ENCODE measurements at places on chromosomes 1 and 21.
A peak's percentile ranks its signal among the peaks of the same experiment; 100 is the strongest.

GRCh38 chr1:51669272-51669671, 52.4 kb downstream of the OSBPL9 start:
- no peak for DNase-seq

DNA sequence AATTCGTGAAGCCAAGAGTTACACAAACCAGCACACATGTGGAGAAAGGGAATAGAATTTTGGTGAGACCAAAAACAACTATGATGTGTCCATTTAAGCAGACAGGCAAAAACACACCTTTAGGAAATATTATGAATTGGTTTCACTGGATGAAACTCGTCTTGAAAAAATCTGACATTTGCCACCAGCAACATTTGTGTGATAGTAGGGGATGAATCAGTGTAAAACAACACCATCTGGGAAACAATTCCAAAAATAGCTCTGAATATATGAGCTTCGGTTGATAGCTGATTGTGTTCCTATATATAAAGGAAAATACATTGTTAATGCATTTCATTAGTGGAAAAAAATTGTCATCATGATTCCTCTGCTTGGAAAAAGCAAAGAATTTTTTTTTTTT, 327.8 kb downstream of the PAPPA2 start:
- DNase-seq = no peak

- no peak for DNase-seq
These were observed 95.9 kb downstream of the PTPN14 start for GRCh38 chr1:214455479-214455878.

- peak; percentile 82 for DNase-seq
These were observed 20.2 kb downstream of the NUAK2 start for GRCh38 chr1:205301205-205301821.

DNA sequence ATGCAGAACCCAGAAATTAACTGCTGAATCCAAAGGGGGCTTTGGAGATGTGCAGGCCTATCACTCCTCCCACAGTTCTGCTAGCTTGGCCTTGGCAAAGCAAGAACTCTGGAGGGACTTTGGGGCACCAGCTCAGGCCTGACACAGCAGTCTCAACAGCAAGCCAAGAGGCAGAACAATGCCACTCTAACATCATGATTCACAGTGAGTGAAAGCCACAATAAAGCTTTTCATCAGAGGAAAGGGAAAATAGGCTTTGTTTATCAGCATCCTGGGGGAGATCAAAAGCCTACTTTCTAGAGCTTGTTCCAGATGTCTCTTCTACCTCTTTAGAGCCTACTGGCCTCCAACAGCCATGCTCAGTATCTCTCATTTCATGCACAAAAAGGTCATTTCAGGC, 283.4 kb downstream of the KCNH1 start:
- no peak for DNase-seq

- no peak for DNase-seq
These were observed 1594.3 kb downstream of the PLA2G4A start for GRCh38 chr1:188423073-188423472.

DNA sequence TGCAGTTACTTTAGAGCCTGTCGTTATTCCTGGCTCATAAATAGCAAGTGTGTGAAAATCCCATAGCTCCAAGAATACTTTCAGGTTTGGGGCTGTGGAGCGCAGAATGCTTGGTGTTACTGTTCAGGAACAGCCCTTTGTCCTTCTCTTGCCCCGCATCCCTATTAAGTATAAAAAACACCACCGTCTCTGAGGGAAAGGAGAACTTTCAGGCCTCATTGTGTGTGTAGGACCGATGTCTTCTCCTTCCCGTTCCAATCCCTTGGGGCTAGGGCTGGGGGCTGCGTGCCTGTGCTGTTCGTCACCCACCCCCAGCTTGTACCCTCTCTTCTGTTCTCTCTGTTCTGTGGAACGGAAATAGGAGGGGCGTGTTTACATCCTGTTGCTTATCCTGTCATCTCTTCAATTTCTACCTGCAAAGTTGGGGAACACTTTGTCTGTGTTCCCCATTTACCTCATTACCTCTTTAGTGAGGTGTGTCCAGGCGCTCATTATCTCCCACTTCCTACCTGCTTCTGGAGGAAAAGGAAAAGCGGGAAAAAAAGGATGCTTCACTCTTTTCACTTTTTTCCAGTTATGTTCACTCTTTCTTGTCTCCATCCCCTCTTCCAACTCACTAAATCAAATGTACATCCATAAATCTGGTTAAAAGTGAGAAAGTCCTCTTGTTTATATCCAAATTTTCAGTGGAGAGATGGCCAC, 788 bp upstream of the TXNIP start:
- no peak for DNase-seq

- DNase-seq = no peak
These were observed 40.1 kb downstream of the DSTYK start for GRCh38 chr1:205171369-205171768.

- no peak for DNase-seq
These were observed 210.4 kb upstream of the RUNX1 start for GRCh38 chr21:35259457-35259856.

GRCh38 chr1:217681806-217682205, 50.7 kb downstream of the SPATA17 start:
- DNase-seq = no peak

GRCh38 chr1:203675596-203676347, 49.1 kb downstream of the ATP2B4 start:
- DNase-seq = no peak

DNA sequence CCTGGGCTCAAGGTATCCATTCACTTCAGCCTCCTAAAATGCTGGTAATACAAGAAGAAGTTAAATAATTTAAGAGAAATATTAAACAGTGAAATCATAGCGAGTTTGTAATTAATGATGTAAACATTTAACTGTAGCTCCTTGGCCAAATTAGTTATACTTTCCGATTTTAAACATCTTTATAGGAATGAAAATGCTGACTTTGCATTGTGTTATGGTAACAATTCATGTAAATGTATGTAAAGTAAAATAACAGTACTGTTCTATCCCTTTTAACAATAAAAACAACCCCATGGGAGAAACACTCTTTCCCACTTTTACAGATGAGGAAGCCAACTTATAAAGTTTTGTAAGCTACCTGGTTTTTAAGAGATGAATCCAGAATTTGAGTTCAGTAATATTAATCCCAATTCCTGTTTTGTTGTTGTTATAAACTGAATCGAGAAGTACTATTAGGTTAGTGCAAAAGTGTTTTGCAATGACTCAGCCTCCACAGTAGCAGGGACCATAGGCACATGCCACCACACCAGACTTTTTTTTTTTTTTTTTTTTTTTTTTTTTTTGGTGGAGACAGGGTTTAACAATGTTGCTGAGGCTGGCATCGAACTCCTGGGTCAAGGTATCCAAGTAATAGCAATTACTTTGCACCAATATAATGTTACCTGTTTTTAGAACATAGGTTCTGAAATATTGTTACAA, 1360.4 kb downstream of the BRINP3 start:
- no peak for DNase-seq

- DNase-seq = no peak
These were observed 7.7 kb downstream of the ITPKB start for GRCh38 chr1:226731257-226731893.

DNA sequence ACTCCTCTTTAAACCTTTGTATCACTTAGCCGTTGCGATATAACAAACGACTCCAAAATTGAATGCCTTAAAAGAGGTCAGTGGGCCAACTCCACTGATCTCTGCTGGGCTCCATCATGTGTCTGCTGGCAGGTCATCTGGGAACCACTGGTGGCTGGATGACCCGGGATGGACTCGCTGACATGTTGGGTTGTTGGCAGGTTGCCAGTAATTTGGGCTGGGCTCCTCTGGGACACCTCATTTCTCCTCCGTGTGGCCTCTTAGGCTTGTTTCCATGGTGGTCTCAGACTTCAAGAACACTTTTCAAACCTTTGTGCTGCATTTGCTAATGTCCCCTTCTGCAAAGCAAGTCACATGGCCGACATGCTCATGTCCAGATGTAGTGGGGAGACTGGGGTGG, 139.3 kb upstream of the POU3F1 start:
- no peak for DNase-seq

- no peak for DNase-seq
These were observed 8.5 kb upstream of the MTMR11 start for GRCh38 chr1:149945206-149945605.

DNA sequence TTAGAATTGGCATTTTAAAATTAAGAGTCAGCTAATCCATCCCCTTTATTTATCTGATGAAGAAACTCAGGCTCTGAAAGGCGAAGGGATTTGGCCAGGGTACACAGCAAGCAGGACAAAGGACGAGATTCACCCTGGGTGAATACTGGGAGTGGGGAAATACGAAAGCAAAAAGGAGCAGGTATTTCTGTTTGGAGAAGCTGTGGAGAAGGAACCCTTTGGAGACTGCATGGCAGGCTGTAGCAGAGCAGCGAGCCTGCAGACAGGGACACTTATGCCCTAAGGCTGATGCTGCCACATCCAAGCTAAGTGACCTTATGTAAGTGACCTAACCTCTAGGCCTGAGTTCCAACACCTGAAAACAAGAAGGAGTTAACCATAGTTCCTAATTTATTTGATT, 207.2 kb upstream of the C1orf87 start:
- no peak for DNase-seq

- DNase-seq = no peak
These were observed 1287.3 kb upstream of the ADGRL4 start for GRCh38 chr1:80293818-80294217.

GRCh38 chr1:100734676-100735075, 15.1 kb downstream of the VCAM1 start:
- DNase-seq = peak; percentile 8

GRCh38 chr1:59013928-59014279, 230.1 kb upstream of the JUN start:
- no peak for DNase-seq

DNA sequence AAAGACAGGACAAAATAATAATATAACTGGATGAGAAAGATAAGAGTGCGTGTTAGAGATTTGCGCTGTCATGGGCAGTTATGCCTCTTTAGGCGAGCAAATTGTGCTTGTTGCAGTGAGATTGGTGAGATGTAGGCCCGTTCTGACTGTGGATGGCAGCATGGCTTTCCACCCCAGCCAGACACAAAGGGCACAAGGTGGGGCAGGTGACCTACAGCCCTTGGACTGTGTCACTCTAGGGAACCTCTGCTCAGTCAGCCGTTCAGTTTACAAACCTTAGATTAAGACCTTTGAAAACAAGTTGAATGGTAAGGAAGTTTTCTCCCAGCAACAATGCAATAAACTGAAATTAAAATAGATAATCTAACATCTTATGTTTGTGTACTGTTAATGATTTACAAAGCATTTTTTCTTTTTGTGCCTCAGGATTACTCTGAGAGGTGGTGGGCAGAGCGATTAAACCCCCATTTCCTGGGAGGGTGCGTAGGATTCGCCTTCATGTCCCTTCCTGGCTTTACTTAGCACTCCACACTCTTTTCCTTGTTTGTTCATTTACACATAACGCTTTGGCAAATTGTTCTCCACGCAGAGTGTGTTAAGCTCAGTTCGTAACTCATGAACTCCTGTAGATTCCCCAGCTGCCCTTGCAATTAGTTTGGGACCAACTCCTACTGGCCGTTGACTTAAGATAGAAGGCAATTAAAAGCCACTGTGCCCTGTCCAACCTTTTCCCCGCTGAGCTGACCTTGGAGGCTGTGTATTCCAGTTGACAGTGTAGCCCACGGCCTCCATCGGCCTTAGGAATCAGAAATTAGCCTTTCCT, 58.1 kb upstream of the IGSF5 start:
- DNase-seq = no peak

- DNase-seq = no peak
These were observed 8.7 kb downstream of the PKNOX1 start for GRCh38 chr21:42983103-42983502.

DNA sequence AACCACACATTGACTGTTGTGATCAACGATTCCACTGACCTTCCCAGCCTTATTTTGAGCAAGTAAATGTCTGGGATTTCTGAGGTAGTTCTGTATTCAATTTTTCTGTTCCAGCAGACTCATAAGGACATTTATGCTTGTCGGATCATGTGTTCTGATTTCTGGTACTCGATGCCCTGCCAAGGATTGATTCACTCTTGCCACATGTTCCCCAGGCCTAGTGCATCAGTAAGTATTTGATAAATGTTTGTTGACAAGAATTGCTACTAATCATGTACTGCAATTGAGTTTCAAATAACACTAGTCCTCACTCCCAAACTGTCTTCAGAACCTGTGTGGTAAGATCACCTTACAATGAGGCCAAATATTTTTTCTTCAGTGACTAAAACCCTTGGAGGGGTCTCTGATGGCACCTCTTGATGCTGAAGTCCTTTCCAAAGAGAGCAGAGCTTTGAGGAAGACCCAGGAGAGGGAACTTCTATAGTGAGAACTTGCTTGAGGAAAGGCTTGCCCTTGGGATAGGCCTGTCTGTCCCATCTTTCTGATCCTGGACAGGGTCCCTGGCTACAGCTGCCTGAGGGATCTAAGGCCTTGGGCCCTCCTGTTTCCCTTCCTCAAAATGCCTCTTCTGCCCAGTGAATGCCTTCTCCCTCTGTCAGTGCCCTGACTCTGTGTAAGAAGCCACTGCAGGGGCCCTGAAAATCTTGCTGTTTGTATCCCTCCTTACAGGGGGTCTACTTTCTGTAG, 115.8 kb upstream of the FAM78B start:
- no peak for DNase-seq

- DNase-seq = peak; percentile 91
These were observed 47.9 kb upstream of the NBL1 start for GRCh38 chr1:19596065-19596713.

- DNase-seq = no peak
These were observed 756 bp upstream of the SLC25A44 start for GRCh38 chr1:156193208-156193487.

- no peak for DNase-seq
These were observed 12.7 kb upstream of the C1orf167 start for GRCh38 chr1:11749203-11749689.

DNA sequence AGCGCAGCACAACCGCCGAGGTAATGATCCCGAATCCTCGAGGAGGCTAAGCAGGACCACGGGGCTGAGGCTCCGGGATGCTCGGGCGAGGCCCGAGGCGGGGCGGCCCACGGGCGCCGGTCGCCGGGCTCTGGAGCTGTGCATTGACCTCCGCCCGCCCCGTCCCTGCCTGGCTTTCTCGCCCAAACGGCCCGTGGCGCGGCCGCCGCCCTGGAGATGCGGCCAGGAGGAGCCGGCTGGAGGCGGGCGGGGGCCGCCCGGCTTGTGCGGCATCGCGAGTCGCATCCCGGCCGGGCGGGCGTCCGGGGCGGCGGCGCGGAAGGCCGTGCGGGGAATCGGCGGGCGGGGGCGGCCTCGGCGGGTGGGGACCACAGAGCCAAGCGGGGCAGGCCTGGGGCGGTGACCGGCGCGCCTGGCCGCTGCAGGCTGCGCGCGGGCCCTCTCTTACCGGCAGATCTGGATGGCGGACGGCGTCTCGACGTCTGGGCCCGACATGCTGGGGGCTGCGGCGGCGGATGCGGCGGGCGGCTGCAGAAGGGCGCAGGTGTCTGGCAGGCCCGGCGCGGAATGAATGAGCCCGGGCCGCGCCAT, 663 bp downstream of the ACOT7 start:
- DNase-seq = peak; percentile 69
